ENCODE measurements at places on chromosomes 3 and 15. TPM values are rescaled to one million over a fixed set of nuclear protein-coding genes. Genes with fewer than 3 reads are reported as not detected.

- peaks cover 15% of the 10 kb centered on the region for H3K27me3 ChIP-seq
- no peak overlapping the region for H3K4me3 ChIP-seq
- H3K4me1 ChIP-seq = peaks cover 5% of the 10 kb centered on the region
- H3K36me3 ChIP-seq = no peaks in the 10 kb centered on the region
- H3K27ac ChIP-seq = no peak overlapping the region
These were observed 140.7 kb upstream of the MEF2A start for GRCh38 chr15:99424978-99425656.

Gene CIB2
- total RNA-seq = 16.4 TPM

- H3K4me3 ChIP-seq = no peak overlapping the region
- no peaks in the 10 kb centered on the region for H3K4me1 ChIP-seq
- DNase-seq = no peak
- peaks cover 7% of the 10 kb centered on the region for H3K36me3 ChIP-seq
- H3K27ac ChIP-seq = no peak overlapping the region
These were observed 72.3 kb upstream of the ICE2 start for GRCh38 chr15:60551147-60551780.

Gene XYLB
- total RNA-seq = 2.4 TPM

DNA sequence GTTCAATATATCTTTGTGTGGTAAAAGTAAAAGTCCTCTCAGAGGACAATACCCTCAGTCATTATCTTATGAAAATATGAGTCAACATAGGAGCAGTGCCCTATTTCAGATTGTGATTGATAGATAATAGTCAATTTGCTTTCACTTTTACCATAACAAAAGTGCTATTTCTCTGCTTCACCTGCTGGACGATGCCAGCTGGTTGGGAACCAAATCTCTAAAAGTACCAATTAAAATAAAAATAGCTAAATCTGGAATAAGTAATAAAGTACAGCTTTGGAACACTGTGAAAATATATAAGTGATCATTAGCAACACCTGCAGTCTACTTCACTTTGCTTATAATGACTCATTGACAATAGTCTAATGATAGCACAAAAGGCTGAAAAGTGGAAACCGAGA, 390.3 kb upstream of the AGTR1 start:
- no peaks in the 10 kb centered on the region for H3K4me1 ChIP-seq
- no peaks in the 10 kb centered on the region for H3K36me3 ChIP-seq
- no peaks in the 10 kb centered on the region for H3K27me3 ChIP-seq
- no peak for DNase-seq

DNA sequence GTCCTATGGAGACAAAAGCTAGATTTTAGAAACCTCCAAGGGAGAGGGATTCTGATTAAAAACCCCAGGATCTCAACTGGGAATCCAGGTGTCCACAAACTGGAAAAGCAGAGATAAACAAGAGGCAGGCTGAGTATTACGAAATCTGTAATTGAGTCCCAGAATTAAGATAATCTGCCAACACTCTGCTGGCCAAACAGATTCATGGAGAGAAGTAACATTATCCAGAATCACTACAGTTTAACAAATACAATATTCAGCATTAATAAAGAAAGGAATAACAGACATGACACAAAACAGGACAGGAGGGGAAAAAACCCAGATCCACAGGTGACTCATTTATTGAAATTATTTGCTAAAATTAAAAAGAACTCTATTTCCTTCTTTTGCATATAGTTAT, 227.2 kb upstream of the NANOGP8 start:
- no peaks in the 10 kb centered on the region for H3K27me3 ChIP-seq
- no peak for DNase-seq
- H3K4me3 ChIP-seq = no peak overlapping the region
- H3K27ac ChIP-seq = no peak overlapping the region
- H3K36me3 ChIP-seq = no peaks in the 10 kb centered on the region

DNA sequence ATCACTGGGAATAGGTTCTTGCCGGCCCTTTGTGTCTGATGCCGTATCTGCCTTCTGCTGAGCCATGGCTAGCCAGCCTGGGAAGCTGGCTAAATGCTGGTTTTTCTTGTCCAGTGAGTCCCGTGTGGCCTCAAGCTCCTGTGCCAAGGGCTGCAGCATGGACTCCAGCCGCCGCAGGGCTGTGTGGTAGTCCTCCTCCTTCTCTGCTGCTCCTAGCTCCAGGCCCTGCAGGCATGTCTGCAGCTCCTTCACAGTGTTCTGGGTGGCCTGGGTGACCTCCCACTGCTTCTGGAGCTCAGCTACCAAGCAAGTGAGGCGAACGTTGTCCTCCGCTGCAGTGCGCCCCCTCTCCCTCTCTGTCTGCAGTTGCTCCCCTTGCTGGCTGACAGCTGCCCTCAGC, 24.9 kb downstream of the CXCR6 start:
- H3K36me3 ChIP-seq = peaks cover 26% of the 10 kb centered on the region
- peak overlapping the region; percentile 24 for H3K27ac ChIP-seq
- no peaks in the 10 kb centered on the region for H3K4me1 ChIP-seq

- H3K36me3 ChIP-seq = no peaks in the 10 kb centered on the region
- H3K4me1 ChIP-seq = peaks cover 9% of the 10 kb centered on the region
- H3K27ac ChIP-seq = no peak overlapping the region
- DNase-seq = no peak
- H3K27me3 ChIP-seq = no peaks in the 10 kb centered on the region
These were observed 59.9 kb downstream of the CD47 start for GRCh38 chr3:108030960-108031359.
